ENCODE measurements at places on chromosomes 12 and 14.
A peak's percentile ranks its signal among the peaks of the same experiment; 100 is the strongest.

GRCh38 chr14:33777681-33778080, 173.2 kb downstream of the EGLN3 start:
- DNase-seq, result no peak

GRCh38 chr12:24788886-24789285, 160.0 kb downstream of the BCAT1 start:
- DNase-seq, result no peak

DNA sequence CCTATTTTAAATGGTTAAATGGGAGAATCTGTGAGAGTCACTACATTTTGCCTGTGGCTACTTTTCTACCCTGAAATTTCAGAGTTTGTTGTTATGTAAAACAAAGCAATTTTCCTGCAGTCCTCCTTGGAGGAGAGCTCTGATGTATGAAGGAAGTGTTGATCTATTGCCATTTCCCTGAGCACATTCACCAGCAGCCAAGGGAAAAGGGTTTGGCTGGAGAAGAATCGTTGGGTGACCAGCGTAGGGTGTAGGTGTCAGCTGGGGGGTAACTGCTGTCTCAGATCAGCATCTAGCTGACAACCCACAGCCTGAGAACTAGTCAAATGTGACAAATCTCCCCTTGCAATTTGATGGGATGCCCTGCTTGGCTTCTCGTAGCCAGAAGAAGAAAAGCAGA, 230.5 kb downstream of the PDZRN4 start:
- DNase-seq, result no peak

DNA sequence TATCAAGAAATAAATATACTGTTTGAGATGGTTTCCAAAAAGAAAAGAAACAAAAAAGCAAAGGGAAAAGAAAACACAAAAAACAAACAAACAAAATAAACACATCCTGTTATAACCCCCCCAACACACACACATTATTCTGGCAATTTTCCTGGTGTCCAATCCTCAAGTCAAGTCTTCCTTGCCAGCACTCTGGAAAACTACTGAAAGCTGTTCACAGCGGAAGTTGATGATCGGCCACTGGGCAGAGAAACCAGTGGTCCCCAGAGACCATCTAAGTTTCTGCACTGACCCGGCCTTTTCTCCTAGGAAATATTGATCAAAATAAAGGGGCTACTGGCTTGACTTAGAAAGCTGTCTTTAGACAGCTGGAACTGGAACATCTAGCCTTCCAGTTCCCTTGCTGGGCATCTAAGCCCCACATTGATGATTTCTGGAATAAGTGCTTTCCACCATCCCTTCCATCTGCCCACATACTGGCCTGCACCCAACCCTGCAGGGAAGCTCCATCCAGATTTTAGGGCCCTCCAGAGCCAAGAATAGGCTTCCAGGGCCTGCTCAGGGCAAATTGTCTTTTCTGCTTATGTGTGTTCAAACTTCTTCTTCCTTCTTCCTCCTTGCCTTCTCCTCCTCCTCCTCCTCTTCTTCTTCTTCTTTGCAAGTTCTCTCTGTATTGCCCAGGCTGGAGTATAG, 11.6 kb upstream of the PPP1CC start:
- no peak for DNase-seq

DNA sequence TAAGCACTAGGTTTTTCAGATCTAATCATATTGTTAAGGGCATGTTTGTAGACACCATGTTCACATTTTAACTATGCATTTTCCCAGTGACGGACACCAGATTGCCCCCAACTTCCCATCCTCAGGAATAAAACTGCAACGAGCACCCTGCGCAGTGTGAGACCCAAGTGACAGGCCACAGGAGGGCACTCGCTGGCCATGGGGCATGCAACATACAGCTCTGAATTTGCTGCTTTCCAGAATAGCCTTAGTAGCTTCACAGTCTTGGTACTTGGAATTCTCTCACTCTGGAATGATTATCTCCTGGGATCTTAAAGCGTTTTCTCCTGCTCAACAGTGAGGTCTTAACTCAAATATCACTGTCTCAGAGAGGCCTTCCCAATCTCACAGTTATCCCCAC, 972 bp upstream of the DDX47 start:
- DNase-seq, result no peak

DNA sequence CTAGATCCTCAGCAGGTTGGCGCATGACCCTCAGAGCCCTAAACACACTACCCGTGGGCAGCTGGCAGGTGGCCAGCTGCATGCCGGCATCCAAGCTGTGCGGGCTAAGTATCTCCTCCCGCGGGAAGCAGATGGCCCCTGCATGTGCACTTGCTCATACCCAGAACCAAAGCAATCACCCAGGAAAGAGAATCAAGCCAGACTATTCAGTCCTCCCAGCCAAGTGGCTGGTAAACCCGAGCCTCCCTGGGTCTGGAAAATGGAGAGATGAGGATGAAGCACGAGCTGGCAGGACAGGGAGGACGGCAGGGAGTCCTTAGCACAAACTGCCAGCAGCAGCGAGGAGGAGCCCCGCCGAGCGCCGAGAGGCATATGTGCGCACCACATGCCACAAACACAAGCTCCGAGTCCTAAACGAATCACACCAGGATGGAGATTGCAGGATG, 139.7 kb downstream of the RIMBP2 start:
- DNase-seq, result no peak

GRCh38 chr12:25058658-25059058, 109.8 kb upstream of the BCAT1 start:
- no peak for DNase-seq

GRCh38 chr14:59067127-59067894, 121.2 kb upstream of the DAAM1 start:
- DNase-seq, result no peak

DNA sequence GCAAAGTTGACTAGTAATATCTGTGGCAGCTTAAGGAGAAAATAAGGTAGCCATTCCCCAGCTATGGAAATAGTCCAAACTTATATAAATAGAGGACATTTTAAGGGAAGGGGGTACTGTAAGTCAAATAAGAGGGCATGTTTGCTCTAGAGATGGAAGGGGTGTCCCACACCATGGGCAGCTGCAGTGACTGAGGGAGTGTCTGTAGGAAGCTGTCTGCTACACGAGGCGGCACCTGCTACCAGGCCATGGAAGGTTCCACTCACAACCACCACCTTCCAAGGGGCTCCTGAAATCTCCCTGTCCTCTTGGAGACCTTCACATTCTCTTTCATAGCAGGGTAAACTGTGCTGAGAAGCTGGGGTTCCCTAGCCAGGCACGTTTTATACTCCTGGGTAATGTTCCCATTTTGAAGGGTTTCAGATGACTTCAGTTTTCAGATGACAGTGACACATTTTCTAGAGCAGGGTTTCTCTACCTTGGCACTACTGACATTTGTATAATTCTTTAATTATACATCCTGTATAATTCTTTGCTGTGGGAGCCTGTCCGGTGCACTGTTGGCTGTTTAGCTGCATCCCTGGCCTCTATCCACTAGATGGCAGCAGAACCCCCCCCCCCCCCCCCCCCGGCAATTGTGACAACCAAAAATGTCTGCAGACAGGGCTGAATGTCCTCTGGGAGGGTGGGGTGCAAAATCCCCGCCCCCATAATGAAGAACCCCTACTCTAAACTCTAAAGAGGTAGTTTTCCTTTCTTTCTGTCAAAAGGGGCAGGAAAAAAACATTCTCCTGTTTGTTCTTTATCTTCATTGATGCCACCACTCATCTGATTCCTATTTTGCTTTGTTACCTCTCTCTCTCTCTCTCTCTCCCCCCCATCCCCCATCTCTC, 11.6 kb upstream of the SMCO2 start:
- DNase-seq, result no peak

- no peak for DNase-seq
Observed at GRCh38 chr14:50670196-50670865, 2.2 kb upstream of the SAV1 start.

GRCh38 chr12:10191865-10192264, 13.0 kb downstream of the TMEM52B start:
- no peak for DNase-seq

GRCh38 chr12:127494961-127495915, 771.7 kb upstream of the TMEM132C start:
- no peak for DNase-seq

DNA sequence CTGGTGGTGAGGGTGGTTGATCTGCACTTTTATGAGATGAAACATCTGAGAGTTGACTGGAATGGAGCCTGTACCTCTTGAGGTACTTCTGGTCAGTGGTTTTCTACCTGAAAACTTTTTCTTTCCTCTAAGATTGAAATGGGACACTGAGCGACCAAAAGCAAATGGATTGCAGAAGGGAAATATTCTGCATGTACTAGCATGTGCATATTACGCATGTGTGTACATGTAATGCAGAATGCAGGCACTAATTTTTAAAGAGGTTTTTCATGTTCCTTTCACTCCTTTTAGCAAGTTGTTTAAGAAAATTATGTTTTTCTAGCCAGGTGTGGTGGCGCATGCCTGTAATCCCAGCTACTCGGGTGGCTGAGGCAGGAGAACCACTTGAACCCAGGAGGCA, 28.7 kb upstream of the EID3 start:
- DNase-seq, result no peak

GRCh38 chr12:131428091-131428685, 282.7 kb upstream of the SFSWAP start:
- DNase-seq, result no peak

DNA sequence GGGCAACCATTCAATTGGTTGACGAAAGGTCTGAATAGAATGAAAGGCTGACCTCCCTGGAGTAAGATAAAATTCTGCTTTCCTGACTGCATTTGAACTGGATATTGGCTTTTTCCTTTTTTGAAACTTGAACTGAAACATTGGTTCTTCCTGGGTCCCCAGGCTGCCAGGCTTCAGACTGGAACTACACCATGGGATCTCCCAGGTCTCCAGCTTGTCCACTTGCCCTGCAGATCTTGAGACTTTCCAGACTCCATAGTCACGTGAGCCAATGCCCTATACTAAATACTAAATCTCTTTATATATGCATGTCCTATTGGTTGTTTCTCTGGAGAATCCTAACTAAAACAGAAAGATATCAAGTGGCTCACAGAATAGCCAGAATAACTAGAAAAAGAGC, 118.7 kb upstream of the KRR1 start:
- no peak for DNase-seq

DNA sequence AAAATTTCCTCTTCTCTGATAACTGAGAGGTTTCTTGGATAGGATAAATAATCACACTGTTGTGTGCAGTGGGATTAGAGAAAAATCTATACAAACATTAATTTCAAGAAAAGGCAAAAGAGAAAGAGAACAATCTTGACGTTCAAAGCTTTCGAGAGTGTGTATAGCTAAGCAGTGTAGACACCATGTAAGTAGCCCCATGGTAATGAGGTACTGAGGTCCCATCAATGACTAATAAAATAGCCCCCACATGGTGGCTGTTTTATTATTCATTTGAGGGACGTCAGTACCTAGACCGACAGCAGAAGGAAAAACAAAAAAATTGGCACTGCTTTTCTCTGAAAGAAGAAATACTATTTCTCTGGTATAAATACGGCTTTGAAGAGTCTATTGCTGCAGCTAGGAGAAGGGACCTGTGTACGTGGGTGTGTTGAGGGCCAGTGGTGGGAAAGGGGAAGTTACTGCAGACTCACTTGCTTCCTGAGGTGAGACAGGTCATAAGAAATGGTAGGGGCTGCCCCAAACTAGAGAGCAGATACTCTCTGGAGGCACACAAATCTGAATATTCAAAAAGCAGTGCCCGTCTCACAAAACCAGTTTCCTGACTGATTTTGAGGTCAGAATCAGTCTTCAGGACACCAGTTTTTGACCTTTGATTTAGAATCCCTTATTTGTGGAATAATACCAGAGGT, 339.8 kb downstream of the EMP1 start:
- DNase-seq, result no peak

DNA sequence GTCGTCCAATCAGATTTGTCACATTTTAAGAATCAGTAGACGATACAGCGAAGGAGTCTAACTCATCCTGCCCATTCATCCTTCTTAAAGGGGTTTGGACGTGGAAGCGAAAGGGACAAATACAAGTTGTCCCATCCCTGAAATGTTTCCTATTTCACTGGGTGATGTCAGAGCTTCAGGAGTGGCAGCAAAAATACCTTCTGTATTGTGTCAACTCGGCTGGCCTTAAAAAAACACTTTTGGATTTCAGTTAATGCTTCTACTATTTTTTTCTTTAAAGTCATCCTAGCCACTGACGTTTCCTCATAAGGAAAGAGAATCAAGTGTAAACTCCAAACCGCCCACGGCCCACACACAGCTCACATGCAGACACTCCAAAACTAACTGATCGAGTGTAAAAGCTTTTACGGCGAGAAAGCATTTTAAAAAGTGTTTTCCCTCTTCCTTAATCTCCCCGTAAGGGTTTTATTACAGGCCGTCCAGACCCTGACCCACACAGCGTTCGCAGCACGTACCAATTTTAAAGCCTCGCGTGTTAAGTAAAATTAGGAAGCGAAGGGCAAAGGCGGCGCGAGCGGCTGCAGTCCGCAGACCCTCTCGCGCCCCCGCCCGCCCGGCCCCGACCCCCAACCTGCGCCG, 593 bp downstream of the CFL2 start:
- no peak for DNase-seq

GRCh38 chr12:57243521-57244311, 7.3 kb downstream of the STAC3 start:
- peak; percentile 77 for DNase-seq

DNA sequence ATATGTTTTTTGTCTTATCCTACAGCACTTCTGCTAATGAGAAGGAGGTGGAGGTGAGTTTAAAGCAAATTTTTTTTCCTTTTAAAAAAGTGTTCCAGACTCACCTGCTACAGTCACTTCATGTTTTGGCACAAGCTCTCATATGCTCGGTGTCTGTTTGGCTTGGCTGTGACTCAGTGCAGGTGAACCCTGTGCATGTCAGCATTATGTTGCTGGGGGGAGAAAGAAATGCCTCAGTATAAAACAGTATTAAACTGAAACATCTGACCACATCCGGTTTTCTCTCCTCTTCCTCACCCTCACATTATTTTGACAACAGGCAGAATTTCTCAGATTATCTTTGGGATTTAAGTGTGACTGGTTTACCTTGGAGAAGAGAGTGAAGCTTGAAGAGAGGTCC, 105.2 kb downstream of the DNAI7 start:
- DNase-seq, result no peak

DNA sequence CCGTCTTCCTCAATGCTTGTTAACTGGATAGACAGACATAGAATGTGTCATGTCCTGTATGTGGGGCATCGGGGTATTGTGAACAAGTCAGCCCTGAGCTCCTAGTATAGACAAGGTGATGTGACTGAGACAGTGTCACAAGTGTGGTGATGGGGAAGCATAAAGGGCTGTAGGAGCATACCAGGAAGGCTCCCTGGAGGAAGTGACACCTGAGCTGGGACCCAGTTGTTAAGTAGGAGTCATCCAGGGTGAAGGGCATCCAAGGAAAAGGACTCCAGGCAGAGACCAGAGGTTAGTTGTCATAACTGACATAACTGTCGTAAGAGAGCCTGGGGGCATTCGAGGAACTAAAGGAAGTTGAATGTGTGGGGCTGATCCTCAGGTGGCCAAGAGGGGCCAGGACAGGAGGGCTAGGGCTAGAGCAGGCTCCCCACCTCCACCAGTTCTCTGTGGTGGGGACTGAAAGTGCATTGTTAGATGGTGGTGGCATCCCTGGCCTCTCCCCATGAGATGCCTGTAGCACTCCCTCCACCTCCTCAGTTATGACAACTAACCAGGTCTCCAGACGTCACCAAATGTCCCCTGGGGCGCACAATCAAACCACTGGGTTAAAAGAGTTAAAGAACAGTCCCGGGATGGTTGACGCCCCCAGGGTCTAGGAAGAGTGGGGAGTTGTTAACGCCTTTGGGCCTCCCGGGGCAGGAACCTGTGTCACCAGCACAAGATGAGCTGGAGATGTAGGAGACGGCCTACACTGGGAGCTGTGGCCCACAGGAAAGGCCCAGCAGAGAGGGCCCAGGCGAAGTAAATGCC, 2.4 kb downstream of the FICD start:
- no peak for DNase-seq

- DNase-seq, result no peak
Observed at GRCh38 chr12:75585330-75585729, 73.9 kb upstream of the KRR1 start.
